ENCODE measurements at places on chromosomes 3 and 15.

DNA sequence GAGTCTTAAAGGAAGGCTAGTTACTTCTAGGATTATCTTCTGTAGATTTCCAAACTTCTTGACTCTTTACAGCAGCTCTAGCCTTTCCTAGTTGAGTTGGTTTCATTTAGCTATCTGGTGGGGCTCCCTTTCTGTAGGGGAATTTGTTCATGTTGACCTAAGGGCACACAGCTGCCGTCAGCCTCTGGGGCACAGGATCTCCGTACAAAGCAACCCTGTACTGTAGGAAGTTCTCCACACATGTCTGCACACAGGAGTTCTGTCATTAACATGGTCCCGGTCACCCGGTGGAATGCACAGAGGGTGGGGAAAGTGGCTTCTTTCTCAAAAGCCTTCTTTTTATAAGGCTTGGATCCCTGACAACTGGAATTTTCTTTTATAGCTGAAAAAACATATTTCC lies 88.7 kb upstream of the TNIK start:
- no peak for DNase-seq
- H3K4me1 ChIP-seq = no peaks in the 10 kb centered on the region

DNA sequence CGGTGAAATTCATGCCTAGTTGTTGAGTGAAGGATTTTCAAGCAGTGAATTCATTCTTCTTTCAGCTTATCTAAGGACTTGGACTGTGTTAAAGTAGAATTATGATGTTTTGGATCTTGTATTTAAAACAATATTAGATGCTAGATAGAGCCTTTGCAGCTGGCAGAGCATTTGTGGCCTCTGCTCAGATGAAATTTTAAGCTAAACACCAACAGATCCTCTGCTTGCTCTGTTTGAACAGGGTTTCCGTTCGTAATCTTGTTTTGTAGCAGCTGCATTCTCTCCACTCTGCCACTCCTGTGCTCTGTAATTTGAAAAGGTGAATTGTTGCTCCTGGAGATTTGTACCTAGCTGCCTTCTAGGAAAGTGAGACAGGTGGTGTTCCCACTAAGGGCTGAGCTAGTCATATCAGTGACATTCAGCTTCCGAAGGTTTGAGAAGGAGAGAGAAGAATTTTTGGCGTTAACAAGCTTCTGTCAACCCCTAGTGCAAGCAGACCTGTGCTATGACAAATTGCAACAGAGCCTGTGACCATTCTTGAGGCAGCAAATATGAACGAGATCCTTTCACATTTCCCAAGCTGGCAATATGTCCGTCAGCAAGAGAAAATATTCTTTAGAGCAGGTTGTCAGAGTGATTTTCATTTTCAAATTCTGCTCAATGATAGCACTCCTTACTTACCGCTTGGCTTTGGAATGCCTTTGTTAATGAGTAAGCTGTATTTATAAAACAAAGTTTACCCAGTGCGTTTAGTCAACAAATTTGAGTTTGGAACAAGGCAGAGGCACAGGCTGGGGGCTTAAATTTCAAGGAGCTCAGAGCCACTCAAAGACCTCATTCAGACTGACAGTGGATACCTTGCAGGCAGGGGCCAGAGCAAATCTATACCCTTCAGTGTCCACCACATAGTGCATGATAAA lies 5.3 kb downstream of the CHST2 start:
- H3K4me3 ChIP-seq = no peak overlapping the region
- peaks cover 3% of the 10 kb centered on the region for H3K36me3 ChIP-seq
- peaks cover 31% of the 10 kb centered on the region for H3K4me1 ChIP-seq
- no peak overlapping the region for H3K27ac ChIP-seq
- no peak for DNase-seq
- no peaks in the 10 kb centered on the region for H3K27me3 ChIP-seq

DNA sequence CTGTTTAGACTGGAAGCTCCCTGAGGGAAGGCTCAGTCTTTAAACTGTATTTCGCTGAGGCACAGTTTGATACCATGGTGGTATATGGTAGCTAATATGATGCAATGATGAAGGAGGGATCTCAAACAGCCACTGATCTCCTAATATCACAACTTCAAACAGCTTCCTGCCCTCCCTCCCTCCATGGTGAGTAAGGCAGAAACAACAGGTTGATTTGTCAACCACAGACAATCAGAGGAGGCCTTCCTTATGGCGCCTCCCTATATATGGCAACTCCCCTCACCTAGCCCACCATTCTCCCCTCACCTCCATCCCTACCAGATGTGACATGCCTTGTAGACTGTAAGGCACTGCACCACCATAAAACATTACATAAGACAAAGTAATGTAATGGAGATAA lies 316.5 kb upstream of the ICE2 start:
- H3K36me3 ChIP-seq = peaks cover 6% of the 10 kb centered on the region
- H3K27ac ChIP-seq = peak overlapping the region; percentile 1
- no peak for DNase-seq
- no peaks in the 10 kb centered on the region for H3K27me3 ChIP-seq

GRCh38 chr3:46629551-46630517 lies 17.5 kb downstream of the FAM240A start:
- peaks cover 7% of the 10 kb centered on the region for H3K27me3 ChIP-seq
- no peaks in the 10 kb centered on the region for H3K36me3 ChIP-seq
- H3K27ac ChIP-seq = peak overlapping the region; percentile 40
- DNase-seq = peak; percentile 68
- peak overlapping the region; percentile 58 for H3K4me3 ChIP-seq

GRCh38 chr15:85583442-85583841 lies 203.0 kb downstream of the AKAP13 start:
- no peaks in the 10 kb centered on the region for H3K27me3 ChIP-seq
- peak overlapping the region; percentile 95 for H3K27ac ChIP-seq
- H3K4me3 ChIP-seq = peak overlapping the region; percentile 84

- no peaks in the 10 kb centered on the region for H3K36me3 ChIP-seq
- H3K4me1 ChIP-seq = no peaks in the 10 kb centered on the region
- no peak overlapping the region for H3K27ac ChIP-seq
- no peak overlapping the region for H3K4me3 ChIP-seq
Observed at GRCh38 chr3:64438812-64439211, 213.5 kb upstream of the PRICKLE2 start.

- no peaks in the 10 kb centered on the region for H3K27me3 ChIP-seq
- peak overlapping the region; percentile 84 for H3K4me3 ChIP-seq
- H3K4me1 ChIP-seq = peaks cover 22% of the 10 kb centered on the region
- H3K27ac ChIP-seq = peak overlapping the region; percentile 89
Observed at GRCh38 chr3:120742849-120743365, 363 bp downstream of the GTF2E1 start.

DNA sequence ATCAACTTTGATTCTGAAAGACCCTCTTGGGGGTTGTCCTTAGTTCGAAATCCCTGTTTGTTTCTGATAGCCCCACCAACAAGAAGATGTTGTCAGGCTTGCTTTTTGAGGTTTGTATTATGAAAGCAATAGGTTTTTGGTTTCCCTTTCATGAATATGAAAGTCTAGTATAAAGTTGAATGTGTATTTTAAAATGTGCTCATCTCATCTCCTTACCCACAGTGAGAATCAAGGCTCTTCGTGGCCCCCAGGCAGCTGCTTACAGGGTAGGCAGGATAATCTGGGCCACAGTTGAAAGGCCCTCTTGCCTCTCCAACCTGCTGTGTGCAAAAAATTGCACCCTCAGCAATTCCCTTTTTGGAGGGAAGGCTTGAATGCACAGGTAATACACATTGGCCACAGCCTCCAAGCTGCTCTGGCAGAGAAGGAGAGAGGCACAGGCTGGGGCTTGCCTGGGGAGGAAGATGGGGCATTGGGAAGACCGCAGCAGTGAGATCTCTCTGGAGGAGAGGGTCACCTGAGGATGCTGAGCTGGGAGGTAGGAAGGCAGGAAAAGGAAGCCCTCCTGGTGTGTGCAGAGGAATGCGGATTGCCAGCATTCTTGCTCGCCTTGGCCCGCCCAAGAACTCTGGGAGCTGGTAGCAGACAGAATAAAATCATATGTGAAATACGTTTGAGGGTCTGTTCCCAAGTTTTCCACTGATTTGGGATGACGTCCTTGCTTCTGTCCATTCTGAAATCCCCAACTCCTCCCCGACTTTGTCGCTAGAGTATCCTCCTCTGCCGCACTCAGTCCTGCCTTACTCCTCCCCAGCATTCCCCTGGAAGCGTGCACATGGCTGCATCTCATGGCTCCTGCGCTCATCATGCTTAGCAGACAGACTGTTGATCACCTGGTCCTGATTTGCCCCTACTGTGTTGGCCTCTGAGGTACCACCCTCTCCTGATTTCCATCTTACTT lies 196.4 kb downstream of the RPLP1 start:
- H3K4me1 ChIP-seq = no peaks in the 10 kb centered on the region
- no peak overlapping the region for H3K27ac ChIP-seq
- H3K27me3 ChIP-seq = peaks cover 17% of the 10 kb centered on the region
- DNase-seq = no peak

- H3K4me3 ChIP-seq = peak overlapping the region; percentile 68
- DNase-seq = peak; percentile 6
- H3K27ac ChIP-seq = no peak overlapping the region
- peaks cover 2% of the 10 kb centered on the region for H3K36me3 ChIP-seq
Observed at GRCh38 chr15:38072348-38073177, 138.1 kb downstream of the TMCO5A start.

GRCh38 chr15:69088300-69088965 lies 72.0 kb upstream of the GLCE start:
- H3K27ac ChIP-seq = no peak overlapping the region
- peaks cover 12% of the 10 kb centered on the region for H3K27me3 ChIP-seq
- H3K4me1 ChIP-seq = no peaks in the 10 kb centered on the region
- no peak overlapping the region for H3K4me3 ChIP-seq
- DNase-seq = no peak

- H3K27ac ChIP-seq = peak overlapping the region; percentile 26
- DNase-seq = no peak
- H3K4me1 ChIP-seq = peaks cover 36% of the 10 kb centered on the region
- no peak overlapping the region for H3K4me3 ChIP-seq
- peaks cover 4% of the 10 kb centered on the region for H3K36me3 ChIP-seq
Observed at GRCh38 chr3:111325160-111325718, 216.8 kb upstream of the CD96 start.

- DNase-seq = no peak
- H3K4me3 ChIP-seq = no peak overlapping the region
- H3K27ac ChIP-seq = no peak overlapping the region
Observed at GRCh38 chr3:61839256-61839655, 277.9 kb downstream of the PTPRG start.

GRCh38 chr15:62301993-62302675 lies 137.0 kb upstream of the C2CD4B start:
- no peaks in the 10 kb centered on the region for H3K36me3 ChIP-seq
- H3K27me3 ChIP-seq = peaks cover 7% of the 10 kb centered on the region
- H3K27ac ChIP-seq = no peak overlapping the region
- no peak for DNase-seq

- peak overlapping the region; percentile 97 for H3K4me3 ChIP-seq
- H3K27ac ChIP-seq = peak overlapping the region; percentile 91
Observed at GRCh38 chr3:4978966-4979427, 240 bp upstream of the BHLHE40 start.

DNA sequence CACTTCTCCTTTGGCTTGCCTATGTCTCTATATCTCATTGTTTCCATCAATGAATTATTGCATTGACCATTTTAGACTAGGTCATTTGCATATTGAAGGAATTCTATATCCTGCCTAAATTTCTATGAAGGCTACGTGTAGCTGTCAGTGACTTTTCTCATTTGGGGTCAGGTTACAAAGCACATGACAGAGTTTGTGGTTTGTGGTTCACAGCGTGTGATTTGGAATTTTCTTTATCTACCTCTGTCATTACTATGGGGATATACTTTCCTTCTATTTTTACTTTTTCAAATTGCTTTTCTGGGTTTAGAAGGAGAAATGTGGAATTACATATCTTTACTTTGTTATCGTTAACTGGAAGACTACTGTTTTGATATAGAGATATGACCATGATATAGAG lies 317.3 kb upstream of the CFAP20DC start:
- H3K4me3 ChIP-seq = no peak overlapping the region
- H3K4me1 ChIP-seq = peaks cover 37% of the 10 kb centered on the region
- no peak for DNase-seq
- no peak overlapping the region for H3K27ac ChIP-seq
- H3K27me3 ChIP-seq = no peaks in the 10 kb centered on the region

GRCh38 chr15:79090487-79091203 lies at the start of gene RASGRF1:
Gene RASGRF1, minus strand, starts transcription at chr15:79090780. Its CDS starts 282 bp downstream, at chr15:79090498.
- H3K4me1 ChIP-seq = no peaks in the 10 kb centered on the region
- peaks cover 47% of the 10 kb centered on the region for H3K27me3 ChIP-seq
- no peak within 1 kb of the TSS for H3K27ac ChIP-seq
- no peak within 1 kb of the TSS for H3K4me3 ChIP-seq
- DNase-seq = no peak

- no peaks in the 10 kb centered on the region for H3K27me3 ChIP-seq
- H3K4me1 ChIP-seq = peaks cover 32% of the 10 kb centered on the region
- peak; percentile 78 for DNase-seq
- H3K27ac ChIP-seq = peak overlapping the region; percentile 92
Observed at GRCh38 chr3:197711973-197712707, 24.6 kb downstream of the RUBCN start.

Data from activated T-helper 1 cell treated with anti-CD3 and anti-CD28 coated beads, Interleukin-12 subunit alpha, Interleukin-12 subunit beta, Interleukin-2, Interleukin-4 antibody, amounts not matched to agents 30 ng/mL and 10 ng/mL and 1 ng/mL, durations not matched to agents 14 hours and 24 hours and 36 hours (primary cell).